ENCODE measurements at places on chromosomes 6 and 20.

DNA sequence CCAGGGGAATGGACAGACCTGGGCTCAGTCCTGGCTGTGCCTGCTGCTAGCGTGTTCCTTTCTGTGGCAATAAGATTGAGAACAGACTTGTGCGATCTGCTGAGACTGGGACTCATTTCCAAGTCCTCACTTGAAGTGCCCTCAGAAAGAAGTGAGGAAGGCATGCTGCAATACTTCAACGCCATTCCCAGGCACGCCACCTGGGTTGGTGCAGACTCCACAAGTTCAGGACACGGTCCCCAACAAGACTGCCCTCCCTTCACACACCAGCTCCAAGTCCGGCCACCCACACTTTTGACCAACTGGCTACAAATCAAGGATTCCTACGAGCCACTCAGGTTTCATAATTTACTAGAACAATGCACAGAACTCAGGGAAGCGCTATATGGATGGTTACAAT, 391.8 kb upstream of the SULF2 start:
- no peak for DNase-seq

- DNase-seq = no peak
These were observed 60.1 kb downstream of the QKI start for GRCh38 chr6:163474581-163474980.

DNA sequence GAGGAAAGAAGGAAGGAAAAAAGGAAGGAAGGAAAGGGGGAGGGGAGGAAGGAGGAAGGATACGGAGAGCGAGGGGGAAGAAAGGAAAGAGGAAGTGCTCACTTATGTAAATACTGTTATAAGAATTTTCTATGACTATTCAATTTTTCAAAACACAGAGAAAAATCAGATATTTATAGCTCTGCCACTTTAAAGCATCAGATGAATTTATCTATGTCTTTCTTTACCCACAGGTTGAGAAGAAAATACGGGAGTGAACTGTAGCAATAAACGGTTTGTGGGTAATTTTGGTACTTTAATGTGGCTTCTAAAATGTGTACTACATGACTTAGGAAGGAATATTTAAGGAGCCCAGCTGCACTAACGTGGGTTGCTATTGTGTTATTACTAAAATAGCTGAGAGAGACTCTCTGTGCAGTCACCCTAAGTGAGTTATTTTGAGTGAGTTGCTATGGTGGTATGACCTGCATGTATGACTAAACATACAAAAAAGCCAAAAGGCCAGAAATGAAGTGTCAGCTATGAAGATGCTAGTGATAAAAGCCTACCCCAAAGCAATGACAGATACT, 225.5 kb downstream of the SOD2 start:
- DNase-seq = no peak

DNA sequence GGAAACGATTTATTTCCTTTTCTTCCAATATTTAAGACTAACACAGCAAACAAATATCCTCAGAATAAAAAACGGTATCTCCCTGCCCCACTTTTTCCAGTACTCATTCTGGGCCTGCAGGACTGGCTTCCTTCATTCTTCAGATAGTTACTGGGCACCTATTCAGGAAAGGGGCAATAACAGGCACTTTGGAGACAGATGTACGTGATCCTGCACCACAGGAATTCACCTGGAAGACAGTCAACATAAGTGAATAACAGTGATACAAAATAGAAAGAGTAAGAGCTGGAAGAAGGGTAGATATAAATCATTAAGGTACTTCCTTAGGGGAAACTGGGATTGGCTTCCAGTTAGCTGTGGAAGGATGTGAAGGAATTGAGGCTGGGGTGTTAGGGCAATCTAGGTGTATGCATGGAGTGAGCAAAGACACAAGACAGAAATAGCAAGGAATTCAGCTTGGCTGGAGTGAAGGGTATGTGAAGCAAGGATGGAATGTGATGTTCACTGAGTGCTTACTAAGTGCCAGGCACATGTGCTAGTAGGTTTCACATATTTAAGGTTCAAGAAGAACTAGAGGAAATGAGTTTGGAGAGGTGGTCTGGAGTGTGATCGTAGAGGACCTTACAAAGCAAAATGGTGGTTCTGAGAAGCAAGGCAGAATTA, 49.3 kb upstream of the FAM83C start:
- DNase-seq = no peak

DNA sequence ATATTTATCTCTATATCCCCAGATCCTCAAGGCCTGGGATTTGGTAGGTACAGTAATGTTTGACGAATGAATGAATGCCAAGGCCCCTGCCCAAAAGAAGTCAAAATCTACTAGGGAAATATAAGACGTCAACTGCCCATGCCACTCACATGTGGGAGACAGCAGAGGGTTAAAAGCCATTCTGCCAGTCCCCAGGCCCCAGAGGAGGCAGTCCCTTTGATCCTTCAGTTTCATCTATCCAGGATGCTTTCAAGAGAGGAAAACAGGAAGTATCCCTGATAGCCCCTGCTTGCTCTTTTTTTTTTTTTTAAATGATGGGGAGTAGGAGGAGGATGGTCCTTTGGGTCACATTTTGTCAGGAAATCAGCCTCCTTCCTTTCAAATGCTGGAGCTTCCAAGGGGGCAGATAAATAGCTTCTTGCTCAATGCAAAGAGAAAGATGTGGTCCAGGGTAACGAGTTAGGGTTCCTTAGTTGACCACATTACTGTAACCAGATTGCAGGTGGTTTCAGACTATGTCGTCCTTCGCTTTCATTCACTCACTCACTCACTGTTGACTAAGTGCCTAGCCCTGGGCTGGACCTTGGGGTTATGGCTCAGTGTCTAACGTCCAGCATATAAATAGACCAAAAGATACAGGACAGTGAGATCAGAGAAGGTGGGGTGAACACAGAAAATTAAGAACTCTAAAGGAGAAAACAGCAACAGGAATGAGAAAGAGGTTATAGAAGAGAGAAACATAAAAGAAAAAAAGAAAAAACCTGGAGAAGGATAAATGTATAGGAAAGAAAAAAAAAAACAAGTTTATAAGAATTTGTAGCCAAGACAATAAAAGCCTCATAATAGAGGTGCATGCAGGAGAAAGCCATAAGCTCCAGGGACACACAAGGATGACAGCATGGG, 64.6 kb upstream of the PIM1 start:
- no peak for DNase-seq

DNA sequence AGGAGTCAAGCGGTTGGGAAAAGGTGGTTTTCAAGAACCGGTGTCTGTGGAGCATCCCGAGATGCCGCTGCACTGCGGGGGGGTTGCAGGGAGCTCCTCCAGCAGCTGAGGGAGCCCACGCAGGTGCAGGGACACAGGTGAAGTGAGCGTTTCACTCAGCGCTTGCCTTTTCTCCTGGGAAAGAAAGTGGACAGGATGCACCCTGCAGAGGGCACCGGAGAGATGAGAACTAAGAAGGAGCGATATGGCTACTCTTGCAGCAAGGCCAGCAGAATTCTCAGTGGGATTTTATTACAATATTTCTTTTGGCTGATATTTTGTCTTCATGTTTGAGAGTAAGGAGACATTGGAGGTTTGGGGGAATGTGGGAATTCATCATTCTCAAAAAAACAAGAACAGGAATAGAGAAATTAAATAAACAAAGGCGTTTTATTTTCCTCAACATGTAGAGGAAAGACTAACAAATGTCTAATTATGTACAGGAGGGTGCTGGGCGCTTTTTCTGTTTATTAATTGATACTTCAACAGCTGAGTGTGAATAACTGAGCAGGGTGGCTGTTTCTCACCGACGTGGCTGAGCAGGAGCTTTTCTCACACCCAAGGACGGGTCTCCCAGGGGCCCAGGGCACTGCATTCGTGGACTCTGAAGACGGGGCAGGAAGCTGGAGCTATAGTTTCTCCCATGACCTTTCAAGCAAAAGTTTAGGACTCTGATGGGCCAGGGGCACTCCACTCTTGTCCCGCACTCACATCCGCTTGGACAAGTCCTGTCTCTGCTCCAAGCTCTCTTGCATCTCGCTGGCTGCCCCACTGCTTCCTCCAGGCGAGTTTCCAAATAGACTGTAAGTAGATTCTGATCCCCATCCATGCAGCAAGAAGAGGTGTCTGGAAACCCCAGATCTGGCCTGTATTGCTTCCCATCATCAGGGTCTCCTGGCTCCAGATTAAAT, 176.1 kb downstream of the SMOC2 start:
- no peak for DNase-seq

GRCh38 chr6:14981960-14982359, 263.9 kb upstream of the JARID2 start:
- DNase-seq = peak; percentile 87

All from common myeloid progenitor, CD34-positive (primary cell).